ENCODE measurements at places on chromosomes 13 and 19. TPM values are rescaled to one million over a fixed set of nuclear protein-coding genes. Genes with fewer than 3 reads are reported as not detected.

- H3K27ac ChIP-seq = no peak overlapping the region
- DNase-seq = no peak
- H3K27me3 ChIP-seq = peaks cover 21% of the 10 kb centered on the region
- no peaks in the 10 kb centered on the region for H3K36me3 ChIP-seq
- no peak overlapping the region for H3K4me3 ChIP-seq
Measured at GRCh38 chr13:110293037-110293436, 13.9 kb downstream of the COL4A1 start.

- peaks cover 38% of the 10 kb centered on the region for H3K4me1 ChIP-seq
- no peaks in the 10 kb centered on the region for H3K27me3 ChIP-seq
- peak overlapping the region; percentile 64 for H3K27ac ChIP-seq
- peaks cover 3% of the 10 kb centered on the region for H3K36me3 ChIP-seq
- no peak for DNase-seq
Measured at GRCh38 chr19:10100163-10100785, 2.2 kb downstream of the ANGPTL6 start.

DNA sequence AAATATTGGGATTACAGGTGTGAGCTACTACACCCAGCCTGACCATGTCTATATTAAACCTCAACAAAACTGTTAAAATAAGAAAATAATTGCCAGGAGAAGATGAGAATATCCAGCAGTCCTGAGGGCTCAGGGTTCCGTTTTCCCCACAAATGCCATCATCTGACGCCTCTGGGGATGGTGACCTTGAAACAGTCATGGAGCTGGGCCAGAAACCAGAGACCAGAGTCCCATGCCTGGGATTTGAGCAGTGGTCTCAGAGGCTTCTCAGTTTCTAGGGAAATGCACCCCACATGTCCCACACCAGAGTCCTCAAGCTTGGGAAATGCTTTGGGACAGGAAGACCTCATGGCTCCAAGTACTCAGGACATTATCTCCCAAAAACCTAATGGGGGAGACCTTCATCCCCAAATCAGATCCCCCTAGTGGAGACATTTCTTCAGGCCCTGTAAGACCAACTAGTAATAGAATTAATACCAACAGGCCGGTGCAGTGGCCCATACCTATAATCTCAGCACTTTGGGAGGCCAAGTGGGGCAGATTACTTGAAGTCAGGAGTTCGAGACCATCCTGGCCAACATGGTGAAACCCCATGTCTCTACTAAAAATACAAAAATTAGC, 2.9 kb upstream of the MAP1S start:
- DNase-seq = no peak
- no peak overlapping the region for H3K4me3 ChIP-seq
- H3K27me3 ChIP-seq = no peaks in the 10 kb centered on the region
- peaks cover 29% of the 10 kb centered on the region for H3K4me1 ChIP-seq

GRCh38 chr13:23701636-23702035, 131.4 kb downstream of the TNFRSF19 start:
- H3K27me3 ChIP-seq = no peaks in the 10 kb centered on the region
- H3K36me3 ChIP-seq = no peaks in the 10 kb centered on the region
- DNase-seq = no peak

DNA sequence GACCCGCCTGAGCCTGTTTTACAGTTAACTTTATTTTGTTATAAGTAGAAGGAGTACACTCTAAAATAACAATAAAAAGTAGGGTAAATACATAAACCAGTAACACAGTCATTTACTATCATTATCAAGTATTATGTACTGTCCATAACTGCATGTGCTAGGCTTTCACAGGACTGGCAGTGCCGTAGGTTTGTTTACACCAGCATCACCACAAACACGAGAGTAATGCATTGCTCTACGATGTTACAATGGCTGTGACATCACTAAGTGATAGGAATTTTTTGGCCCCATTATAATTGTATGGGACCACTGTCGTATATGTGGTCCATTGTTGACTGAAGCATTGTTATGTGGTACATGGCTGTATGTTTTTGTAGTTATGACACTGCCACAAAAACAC, 41.3 kb upstream of the SLC7A9 start:
- no peak overlapping the region for H3K4me3 ChIP-seq
- no peaks in the 10 kb centered on the region for H3K4me1 ChIP-seq
- no peaks in the 10 kb centered on the region for H3K27me3 ChIP-seq
- peaks cover 6% of the 10 kb centered on the region for H3K36me3 ChIP-seq
- no peak overlapping the region for H3K27ac ChIP-seq

DNA sequence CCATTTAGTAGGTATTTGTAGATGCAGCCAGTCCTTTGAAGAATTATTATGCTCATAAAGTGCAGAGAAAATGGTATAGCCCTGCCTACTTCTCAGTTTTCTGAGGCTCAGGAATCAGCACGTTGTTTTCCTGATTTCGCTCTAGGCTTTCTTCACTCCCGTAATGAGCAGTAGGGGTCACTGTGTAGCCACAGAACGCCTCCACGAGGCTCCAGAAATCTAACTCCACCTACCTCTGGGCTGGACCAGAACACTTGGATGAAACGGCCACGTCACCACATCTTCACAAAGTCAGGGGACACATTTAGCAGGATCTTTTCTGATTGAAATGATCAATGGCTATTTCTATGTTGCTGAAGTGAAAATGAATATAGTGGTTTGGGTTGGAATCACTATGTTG, 49.8 kb upstream of the GTF3A start:
- no peak overlapping the region for H3K27ac ChIP-seq
- peaks cover 17% of the 10 kb centered on the region for H3K27me3 ChIP-seq
- peak; percentile 39 for DNase-seq
- no peaks in the 10 kb centered on the region for H3K36me3 ChIP-seq
- H3K4me1 ChIP-seq = peaks cover 17% of the 10 kb centered on the region

GRCh38 chr13:40588101-40588500, 78.3 kb downstream of the FOXO1 start:
- H3K4me3 ChIP-seq = no peak overlapping the region
- H3K36me3 ChIP-seq = peaks cover 22% of the 10 kb centered on the region
- no peak overlapping the region for H3K27ac ChIP-seq
- no peak for DNase-seq
- H3K4me1 ChIP-seq = peaks cover 67% of the 10 kb centered on the region

DNA sequence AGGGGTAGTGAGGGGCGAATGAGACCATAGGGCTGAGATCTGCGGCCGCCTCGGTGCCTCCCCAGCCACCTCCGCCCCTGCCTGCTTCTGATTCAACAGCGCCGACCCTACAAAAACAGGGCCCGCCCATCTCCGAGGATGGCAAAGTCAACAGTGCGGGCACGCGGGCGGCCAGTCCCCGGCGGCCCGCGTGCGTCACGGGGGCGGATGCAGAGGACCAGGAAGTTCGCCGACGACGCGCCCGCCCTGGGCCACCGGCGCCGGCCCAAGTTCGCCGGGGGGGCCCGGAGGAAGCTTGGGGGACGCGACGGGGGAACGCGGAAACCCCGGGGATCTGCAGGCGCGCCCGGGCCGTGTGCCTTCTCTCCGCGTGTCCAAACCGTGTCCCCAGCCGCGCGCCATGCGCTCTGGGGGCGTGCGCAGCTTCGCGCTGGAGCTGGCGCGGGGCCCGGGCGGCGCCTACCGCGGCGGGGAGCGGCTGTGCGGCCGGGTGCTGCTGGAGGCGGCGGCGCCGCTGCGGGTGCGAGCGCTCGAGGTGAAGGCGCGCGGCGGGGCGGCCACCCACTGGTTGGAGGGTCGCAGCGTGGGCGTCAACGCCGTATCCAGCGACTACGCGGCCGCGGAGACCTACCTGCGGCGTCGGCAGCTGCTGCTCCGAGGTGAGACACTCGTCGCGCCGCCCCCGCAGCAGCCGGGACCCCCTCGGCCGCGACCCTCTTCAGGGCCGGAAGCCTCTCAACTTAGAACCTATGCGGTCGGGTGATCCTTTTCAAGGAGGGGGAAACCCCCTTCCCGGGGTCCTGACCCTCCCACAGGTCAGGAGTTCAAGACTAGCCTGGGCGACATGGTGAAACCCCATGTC, 6.8 kb upstream of the ARRDC2 start:
- peak; percentile 88 for DNase-seq
- peaks cover 14% of the 10 kb centered on the region for H3K36me3 ChIP-seq
- peak overlapping the region; percentile 98 for H3K27ac ChIP-seq
- peaks cover 11% of the 10 kb centered on the region for H3K4me1 ChIP-seq
- peak overlapping the region; percentile 91 for H3K4me3 ChIP-seq

DNA sequence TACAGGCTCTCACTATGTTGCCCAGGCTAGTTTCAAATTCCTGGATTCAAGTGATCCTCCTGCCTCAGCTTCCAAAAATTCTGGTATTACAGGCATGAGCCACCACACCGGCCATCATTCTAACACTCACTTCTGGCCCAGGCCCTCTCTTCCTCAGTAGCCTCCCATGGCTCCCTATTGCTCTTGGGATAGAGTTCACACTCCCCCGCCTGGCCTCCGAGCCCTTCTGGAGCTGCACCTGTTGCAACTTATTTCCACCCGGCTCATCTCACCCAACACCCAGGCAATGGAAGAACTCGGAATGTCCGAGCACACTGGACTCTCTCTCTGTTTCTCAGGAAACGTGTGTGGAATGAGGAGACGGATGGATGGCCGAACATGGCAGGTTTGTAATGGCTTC, 9.0 kb upstream of the SBK3 start:
- peaks cover 2% of the 10 kb centered on the region for H3K27me3 ChIP-seq
- H3K4me1 ChIP-seq = no peaks in the 10 kb centered on the region

- H3K36me3 ChIP-seq = no peaks in the 10 kb centered on the region
- H3K4me3 ChIP-seq = no peak overlapping the region
- H3K27ac ChIP-seq = no peak overlapping the region
- peaks cover 38% of the 10 kb centered on the region for H3K27me3 ChIP-seq
- DNase-seq = no peak
- peaks cover 1% of the 10 kb centered on the region for H3K4me1 ChIP-seq
Measured at GRCh38 chr13:110126391-110126961, 180.5 kb downstream of the COL4A1 start.

GRCh38 chr13:25252225-25252624, 35.1 kb downstream of the MTMR6 start:
- peaks cover 48% of the 10 kb centered on the region for H3K36me3 ChIP-seq
- H3K4me1 ChIP-seq = no peaks in the 10 kb centered on the region
- H3K4me3 ChIP-seq = no peak overlapping the region
- H3K27me3 ChIP-seq = no peaks in the 10 kb centered on the region

SIAH3 gene
- 0.07 TPM for total RNA-seq

CEBPG gene
- 26.5 TPM for total RNA-seq

NLRP4 gene
- not detected for total RNA-seq

SPINT2 gene
- total RNA-seq = 165 TPM

UGGT2 gene
- total RNA-seq = 2.3 TPM
